ENCODE measurements at places on chromosomes 6 and 20.

DNA sequence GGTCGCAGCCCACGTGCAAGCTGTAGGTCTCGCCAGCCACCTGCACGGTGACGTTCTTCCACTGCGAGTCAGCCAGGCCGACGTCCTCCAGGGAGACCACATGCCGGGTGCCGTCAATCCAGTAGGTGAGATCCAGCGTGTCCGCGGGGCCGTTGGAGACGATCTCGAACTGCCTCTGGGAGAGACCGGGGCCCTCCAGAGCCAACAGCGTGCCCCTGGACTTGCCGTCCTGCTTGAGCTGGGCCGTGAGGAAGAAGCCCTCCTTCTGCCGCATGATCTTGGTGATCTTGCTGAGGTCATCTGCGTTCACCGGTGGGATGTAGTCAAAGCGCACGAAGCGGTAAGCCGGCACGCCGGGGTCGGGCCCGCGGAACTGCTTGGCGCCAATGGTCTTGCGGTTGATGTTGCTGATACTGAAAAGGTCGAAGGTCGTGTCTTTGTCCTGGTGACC, 5.1 kb downstream of the THBS2 start:
- DNase-seq = no peak

DNA sequence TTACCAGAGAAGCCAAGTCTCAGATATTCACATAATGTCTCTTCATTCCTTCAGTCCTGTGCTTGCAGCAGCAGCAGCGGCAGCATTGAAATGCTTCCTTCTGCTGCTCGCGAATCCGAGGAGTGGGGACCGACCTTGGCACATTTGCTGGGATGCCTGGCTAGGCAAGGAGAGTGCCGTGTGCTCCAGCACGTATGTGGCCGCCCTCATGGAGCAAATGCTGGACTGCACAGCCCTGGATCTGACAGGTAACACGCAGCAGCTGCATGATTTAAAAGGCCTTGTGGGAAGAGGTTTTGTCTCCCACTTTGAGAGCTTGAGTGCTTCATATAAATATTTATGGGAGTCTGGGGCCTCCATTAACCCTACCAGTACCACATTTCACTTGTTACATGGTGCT, 9.9 kb downstream of the MAFB start:
- DNase-seq = no peak

- no peak for DNase-seq
These were observed 74.8 kb upstream of the TPD52L1 start for GRCh38 chr6:125078602-125079321.

DNA sequence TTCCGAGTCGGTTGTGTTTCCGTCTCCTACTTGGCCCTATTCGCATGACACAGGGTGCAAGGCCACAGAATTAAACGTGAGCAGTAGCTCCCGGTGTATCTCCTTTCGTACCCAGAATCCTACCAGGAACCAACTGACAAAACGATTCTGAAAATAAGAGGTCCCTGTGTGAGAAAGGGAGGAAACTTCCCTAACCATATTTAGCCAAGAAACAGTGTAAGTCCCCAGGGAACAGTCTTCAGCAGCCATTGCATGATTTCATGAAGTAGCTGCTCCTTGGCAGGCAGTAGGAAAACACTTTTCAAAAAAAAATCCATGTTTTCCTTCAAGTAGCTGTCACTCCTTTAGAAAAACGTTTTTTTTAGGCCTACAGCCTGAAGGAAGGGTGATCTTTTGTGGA, 46.9 kb downstream of the PDE10A start:
- DNase-seq = no peak

GRCh38 chr20:37988306-37988954, 44.8 kb downstream of the TTI1 start:
- no peak for DNase-seq

- no peak for DNase-seq
These were observed 155.9 kb downstream of the SLC24A3 start for GRCh38 chr20:19368351-19368750.

DNA sequence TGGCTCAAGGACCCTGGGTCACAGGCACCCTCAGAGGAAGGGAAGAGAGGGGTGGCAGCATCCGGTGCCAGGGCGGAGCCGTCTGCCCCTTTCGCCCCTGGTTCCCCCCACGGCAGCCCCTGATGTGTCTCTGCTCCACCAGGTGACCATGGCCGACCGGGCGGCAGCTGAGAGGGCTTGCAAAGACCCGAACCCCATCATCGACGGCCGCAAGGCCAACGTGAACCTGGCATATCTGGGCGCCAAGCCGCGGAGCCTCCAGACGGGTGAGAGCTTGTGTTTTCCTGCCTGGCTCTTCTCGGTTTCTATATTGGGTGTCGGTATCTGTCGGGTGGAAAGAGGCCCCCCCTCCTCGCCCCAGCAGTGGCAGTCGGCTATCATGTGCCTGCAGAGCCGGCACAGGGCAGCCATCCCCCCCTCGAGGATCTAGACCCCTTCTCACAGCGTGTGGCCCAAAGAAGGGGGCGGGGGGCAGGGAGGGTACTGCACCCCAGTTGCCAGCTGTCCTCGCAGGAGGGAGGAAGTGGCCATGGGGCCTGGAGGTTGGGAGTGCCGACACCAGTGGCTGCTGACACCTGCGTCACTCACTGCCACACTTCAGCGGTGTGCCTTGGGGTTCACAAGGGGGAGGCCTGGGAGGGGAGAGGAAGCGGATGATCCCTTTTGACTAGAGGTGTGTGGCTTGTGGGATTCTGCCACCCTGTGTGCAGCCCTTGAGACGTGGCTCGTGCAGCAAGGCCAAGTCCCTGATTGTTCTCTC, 1.5 kb downstream of the RBM38 start:
- peak; percentile 89 for DNase-seq

DNA sequence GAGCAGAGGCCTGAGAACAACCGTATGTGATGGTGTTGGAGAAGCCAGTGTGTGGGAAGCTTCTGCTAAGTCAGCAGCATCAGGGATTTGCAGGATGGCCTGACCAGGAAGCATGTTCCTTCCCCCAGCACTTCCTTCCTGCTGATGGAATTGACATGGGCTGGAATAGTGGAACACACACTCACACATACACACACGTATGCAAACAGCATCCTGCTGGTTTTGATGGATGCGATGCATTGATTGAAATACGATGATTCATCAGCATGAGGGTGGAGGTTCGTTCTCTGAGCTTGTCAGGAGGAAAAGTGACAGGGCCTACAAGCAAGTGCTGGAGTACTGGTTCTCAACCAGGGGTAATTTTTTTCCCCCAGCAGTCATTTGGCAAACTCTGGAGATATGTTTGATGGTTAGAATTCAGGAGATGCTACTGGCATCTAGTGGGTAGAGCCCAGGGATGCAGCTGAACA, 229.1 kb downstream of the NFATC2 start:
- DNase-seq = no peak

- DNase-seq = no peak
These were observed 15.1 kb upstream of the AFDN start for GRCh38 chr6:167811442-167812087.

- DNase-seq = no peak
These were observed 124.9 kb downstream of the ADAT2 start for GRCh38 chr6:143325379-143326140.
